ENCODE measurements at places on chromosomes 5 and 9.

- no peak for DNase-seq
These were observed 11.8 kb upstream of the TMC1 start for GRCh38 chr9:72509635-72510034.

GRCh38 chr9:87020169-87020950 is 73.1 kb upstream of the GAS1 start:
- DNase-seq = no peak

DNA sequence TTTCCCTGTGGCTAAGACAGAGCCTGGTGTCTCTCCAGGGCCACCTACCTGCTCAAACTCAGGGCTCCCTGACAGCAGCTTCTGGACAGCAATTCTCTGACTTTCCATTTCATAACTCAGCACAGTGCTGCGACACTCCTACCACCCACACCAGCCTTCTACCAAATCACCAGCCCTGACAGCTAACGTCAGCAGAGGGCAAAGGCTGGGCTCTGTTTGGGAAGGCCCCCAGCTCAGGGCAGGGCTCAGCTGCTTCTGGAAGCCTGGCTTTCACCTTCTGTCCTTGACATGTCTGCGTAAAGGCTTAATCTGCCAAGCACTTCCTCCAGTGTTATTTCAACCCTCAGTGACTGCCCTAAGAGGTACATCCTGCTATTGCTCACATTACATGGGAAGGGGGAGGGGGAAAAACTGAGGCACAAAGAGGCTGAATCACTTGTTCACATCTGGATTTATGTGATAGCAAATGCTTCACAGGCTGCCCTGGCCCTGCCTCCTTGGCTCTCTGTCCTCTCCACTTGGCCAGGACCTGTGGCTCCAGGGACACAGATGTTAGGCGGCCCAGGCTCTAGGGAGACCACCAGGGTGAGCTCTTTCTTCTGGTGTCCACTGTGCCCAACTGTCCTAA is 102.5 kb upstream of the PANK3 start:
- DNase-seq = no peak

GRCh38 chr9:131402738-131403492 is 9.0 kb downstream of the PRRC2B start:
- no peak for DNase-seq

DNA sequence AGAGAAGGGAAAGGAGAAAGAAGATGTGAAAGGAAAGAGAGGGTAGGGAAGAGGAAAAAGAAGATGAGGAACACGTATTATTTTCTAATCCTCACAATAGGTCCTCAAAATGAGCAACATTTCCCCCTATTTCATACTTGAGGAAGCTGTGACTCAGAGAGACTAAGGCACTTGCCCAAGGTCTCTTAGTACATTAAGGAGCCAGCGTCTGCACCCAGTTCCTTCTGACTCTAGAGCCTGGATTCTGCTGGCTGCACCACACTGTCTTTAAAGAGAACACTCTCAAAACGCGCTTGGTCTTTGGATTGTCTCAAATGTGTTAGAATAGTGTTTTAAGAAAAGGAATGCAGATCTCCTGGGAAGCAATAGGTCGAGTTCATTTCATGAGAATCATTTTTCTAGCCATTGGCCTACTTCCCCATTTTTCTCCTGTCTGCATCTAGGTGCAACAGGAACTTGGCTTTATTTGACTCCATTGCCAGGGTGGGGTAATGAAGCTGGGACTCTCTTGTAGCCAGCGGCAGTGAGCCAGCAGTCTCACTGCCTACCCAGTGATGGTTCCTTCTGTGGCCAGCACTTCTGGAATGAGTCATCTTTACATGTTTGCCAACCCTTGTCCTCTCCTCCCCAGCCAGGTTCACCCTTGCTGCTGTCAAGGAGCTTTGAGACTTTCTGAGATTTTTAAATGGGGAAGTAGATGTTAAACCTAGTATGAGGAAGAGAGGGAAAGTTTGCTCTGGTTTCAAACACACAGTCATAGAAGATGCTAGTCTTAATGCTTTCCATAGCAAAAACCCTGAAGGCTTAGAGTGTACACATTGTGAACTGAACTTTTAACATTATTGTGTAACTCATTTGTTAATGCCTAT is 82.7 kb downstream of the DOCK8 start:
- peak; percentile 41 for DNase-seq

DNA sequence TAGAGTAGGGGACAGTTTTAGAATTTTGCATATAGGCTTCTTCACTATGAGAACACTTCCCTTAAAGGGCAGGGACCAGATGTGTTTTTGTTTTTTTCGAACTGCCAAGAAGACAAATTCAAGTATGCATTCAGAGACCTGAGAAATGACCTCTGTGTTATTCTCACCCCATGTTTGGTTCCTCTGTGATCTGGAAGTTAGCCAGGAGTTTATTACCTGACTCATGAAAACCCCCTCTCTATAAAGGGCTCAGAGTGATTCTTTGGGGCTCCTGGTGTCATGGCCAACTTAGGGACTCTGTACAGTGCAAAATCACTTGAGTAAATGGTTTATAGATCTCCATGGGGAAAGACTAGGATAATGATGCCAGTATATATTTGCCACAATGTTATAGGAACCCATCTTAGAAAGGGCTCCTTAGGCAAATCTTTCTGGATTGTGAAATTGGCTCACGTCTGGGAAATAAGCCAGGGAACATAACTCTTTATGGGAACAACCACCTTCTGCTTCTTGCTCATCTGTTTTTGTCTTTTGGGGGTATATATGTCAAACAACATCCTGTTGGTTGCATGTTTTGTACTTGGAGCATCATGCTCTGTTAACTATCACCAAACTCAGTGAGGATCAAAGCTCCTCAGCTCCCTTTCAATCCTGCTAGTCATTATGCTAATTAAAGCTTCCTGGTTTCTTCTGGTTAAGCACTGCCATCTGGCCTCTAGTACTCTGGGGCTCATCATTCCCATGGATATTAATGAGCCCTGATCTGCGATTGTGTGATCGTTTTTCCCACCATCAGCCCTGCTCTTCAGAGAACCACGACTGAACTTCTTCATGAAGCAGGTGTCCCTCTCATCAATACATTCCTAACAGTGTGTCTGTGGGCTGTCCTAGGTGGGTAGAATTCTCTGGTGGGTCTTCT is 173.4 kb upstream of the CDH12 start:
- no peak for DNase-seq

DNA sequence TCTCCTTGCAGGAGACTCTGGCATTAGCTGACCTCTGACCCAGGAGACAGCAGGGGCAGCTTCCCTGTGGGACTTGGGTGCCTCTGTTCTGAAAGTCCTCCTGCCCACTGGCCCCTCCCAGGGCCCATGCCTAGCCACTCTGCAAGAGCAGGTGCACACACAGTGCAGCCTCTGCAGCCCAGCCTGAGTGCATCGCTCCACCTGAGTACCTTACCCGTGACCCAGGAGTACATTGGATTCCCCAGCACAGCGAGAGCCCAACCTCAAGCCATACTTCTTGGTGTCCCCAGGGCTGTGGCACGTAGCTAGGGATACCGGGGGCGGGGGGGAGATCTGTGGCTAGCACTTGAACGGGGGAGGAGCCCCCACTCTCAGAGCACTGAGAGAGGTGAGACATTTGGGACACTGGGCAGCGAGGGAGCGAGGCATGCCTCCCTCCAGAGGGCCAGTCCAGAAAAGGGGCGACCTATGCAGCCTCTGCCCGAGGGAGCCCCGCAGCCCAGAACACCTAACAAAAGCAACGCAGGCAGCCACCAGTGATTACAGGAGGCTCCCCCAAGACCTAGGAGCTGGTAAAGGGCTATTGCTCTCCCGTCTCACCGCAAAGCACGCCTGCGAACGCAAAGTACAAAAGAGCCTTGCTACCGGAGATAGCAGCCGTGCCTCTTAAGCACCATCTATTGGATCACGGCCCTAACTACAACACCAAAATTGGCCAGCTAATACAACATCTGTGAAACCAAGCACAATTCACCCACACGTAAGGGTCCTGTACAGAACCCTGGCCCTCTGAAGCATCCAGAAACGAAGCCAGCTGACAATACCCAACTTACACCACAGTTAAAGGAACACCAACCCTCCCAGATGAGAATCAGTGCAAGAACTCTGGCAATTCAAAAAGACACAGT is 826 bp upstream of the PRDM9 start:
- DNase-seq = no peak

DNA sequence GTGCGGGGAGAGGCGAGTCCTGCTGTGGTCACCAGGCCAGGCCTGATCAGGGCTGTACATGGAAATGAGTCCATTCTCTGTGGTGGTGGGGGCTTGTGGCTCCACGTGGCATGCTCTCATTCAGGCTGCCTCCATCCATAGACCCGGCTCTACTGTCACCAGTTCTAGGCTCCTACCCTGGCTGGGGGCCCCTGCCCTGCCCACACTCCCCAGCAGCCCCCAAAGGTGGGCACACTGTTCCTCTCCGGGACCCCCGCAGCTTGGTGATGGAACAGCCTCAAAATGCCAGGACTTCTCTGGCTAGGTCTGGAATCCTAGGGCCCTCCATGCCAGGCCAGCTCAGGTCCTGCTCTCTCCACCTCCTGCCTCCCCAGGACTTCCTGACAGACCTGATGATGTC is 111.7 kb downstream of the DAB2IP start:
- DNase-seq = no peak

- DNase-seq = no peak
These were observed 68.9 kb downstream of the SH3RF2 start for GRCh38 chr5:146005264-146005663.

DNA sequence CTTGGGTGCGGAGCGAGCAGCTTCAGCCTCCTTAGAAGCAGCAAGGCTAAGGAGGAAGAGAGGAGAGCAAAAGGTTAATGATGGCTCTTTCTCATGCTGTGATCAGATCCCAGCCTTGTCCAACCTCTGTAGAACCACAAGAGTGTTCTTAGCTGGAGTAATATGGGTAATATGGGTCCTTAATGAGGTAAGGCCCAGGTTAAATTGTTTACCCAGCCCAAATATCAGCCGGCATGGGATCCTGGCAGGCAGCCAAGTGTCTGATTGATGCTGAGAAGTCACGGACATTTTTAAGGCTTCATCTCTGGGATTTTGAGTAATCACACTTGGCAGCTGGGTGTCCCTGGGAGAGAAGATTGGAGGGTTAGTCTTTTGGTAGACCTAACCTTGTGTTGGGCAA is 32.3 kb downstream of the GLRA1 start:
- DNase-seq = no peak

DNA sequence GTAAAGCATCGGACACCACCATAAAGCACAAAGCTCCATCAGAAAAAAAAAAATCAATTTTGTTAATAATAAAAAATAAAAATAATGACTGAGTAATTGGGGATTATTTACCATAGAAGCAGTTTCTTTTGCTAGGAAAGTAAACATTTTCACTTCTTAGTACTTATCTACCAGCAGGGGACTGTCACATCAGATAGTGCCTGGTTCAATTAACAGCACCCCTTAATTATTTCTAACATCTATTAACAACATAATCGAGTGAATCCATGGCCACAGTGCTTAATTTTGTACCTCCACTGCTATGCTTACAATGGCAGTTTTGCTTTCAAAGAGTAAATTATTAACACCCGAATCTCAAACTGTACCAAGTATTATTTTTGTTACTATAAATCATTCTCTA is 221.7 kb downstream of the SMARCA2 start:
- DNase-seq = no peak

- no peak for DNase-seq
These were observed 124.8 kb downstream of the HSD17B3 start for GRCh38 chr9:96177005-96177718.

GRCh38 chr9:134936346-134937163 is 18.8 kb upstream of the FCN1 start:
- no peak for DNase-seq

DNA sequence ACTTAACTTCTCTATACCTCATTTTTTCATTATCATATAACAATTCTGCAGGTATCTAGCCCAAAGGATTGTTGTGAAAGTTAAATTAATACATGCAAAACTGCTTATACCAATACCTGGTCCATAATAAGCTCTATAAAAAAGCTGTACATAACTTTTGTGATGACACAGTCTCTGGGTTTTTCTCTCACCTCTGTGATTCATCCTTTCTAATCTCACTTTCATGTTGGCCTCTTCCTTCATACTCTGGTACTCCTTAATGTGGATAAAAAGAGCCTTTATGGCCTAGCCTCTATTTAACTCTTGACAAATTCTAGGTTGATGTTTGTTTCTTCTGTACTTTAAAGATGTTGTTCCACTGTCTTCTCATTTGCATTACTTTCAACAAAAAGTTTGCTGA is 162.9 kb upstream of the ACOT12 start:
- no peak for DNase-seq

DNA sequence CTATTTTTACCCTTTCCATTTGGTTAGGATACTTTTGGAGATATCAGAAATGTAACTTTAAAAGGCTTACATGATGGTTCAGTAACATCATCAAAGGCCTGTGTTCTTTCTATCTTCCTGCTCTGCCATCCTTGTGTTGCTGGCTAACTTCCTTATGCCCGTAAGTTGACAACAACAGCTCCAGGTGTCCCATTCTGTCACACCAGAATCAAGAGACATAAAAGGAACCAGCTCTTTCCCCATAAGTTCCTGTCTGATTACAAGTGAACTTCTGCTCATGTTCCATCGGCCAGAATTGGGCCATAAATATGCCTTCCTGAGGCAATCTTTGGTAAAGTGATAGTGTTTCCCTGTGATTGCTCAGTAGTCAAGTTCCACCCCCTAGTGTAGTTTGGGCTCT is 92.4 kb downstream of the FAM170A start:
- DNase-seq = no peak

DNA sequence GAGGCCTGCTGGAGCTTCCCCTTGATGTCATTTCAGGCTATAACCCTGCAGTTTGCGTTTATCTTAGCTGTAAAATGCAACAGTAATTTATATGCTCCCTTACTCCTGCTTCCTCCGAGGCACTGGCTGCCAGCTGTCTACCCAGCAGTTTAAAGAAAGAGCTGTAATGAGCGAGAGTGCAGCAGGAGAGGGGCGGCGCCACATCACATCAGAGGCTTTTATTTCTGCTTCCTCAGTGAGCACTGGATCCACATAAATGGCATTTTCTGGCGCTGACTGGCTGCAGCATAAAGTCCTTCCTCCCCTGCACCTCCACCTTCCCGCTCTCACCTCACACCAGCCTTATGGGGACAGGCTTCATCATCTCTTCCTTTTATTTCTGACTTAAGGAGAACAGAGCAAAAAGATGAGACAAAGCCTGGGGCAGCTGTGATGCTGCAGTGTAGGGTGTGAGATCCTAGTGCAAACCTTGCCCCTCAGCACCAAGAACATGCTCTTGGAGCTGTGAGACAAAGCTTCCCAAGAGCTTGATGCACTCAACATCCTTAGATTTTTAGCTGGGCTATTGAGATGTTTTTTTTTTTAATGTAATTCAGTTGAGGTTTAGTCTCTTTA is 829.6 kb upstream of the ZNF608 start:
- no peak for DNase-seq
